ENCODE measurements at places on chromosomes 4 and X. TPM values are rescaled to one million over a fixed set of nuclear protein-coding genes. Genes with fewer than 3 reads are reported as not detected.

GRCh38 chr4:8651661-8652180 lies 59.2 kb downstream of the CPZ start:
- no peak for DNase-seq

GRCh38 chr4:46648088-46648744 lies 258.3 kb upstream of the GABRA2 start:
- peak; percentile 31 for DNase-seq

DNA sequence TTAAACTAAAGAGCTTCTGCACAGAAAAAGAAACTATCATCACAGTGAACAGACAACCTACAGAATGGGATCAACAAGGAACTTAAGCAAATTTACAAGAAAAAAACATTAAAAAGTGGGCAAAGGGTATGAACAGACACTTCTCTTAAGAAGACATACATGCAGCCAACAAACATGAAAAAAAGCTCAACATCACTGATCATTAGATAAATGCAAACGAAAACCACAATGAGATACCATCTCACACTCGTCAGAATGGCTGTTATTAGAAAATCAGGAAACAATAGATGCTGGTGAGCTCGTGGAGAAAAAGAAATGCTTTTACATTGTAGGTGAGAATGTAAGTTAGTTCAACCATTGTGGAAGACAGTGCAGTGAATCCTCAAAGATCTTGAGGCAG lies 27.8 kb downstream of the PAPSS1 start:
- no peak for DNase-seq

DNA sequence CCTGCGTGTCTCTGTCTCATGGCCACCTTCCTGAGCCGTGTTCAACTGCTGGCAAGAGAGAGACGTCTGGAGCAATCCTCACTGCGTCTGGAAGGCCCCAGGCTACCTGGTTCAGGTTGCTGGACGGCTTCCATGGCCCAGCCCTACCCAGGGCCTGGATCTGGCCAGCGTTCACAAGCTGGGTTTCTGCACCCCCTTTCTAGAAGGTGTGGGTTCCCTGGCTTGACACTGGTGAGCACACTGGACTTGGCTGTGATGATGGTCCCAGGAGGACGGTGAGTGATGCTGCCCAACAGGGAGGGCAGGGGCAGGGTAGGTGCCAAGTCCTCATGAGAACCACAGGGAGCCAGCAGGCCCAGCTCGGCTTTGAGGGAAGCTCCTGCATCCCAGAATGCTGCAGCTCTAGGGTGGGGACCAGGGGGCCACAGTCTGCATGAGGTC lies 63.4 kb downstream of the HTRA3 start:
- DNase-seq, result no peak

- peak; percentile 52 for DNase-seq
Measured at GRCh38 chr4:186587416-186588018, 32.1 kb upstream of the MTNR1A start.

DNA sequence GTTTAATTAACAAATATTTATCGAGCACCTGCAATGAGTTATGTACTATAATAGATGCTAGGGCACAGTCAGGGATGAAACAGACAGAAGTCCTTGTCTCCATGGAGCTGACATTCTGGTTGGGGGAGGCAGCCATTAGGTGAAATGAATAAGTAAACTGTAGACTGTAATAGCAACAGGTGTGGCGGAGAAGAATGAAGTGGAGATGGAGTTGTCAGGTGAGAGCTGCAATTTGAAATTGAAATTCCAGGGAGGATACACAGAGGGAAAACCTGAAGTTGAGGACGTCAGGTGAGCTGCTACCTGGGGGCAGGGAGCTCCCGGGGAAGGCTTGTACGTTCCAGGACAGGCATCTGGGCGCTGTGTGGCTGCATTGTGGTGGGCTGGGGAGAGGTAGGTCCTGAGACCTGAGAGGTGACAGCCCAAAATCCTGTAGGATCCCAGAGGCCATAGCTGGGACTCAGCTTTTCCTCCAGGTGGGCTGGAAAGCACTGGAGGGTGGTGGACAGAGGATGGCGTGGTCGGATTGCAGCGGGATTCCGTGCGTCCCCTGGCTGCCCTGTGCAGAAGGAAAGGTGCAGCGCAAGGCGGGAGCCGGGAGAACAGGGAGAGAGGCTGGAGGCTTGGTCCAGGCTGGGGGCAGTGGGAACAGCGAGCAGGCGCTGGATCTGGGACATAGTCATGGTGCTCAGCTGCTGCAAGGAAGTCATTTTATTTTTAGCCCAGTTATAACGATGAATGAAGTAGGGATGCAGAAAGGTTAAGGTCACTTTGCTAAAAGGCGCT lies 24.8 kb downstream of the CYTL1 start:
- DNase-seq, result no peak

DNA sequence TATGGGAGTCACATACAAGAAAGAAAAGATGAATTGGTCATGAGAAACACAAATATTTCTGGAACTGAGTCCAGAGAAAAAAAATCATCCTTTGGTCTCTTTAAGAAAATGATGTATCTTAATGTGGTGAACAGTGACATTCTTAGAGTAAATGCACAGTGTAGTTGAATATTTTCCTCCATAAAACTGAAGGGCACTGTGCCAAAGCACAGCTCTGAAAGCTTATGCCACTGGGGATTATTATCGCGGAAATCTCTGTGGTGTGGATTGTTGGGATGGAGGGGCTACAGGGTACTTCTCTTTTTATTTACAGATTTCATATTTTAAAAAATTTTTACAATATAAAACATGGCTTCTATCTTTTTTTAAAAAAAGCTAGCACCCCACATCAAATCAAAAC lies 908.1 kb downstream of the CCSER1 start:
- DNase-seq, result no peak

The WAS gene
- 4.0 TPM for polyA plus RNA-seq

The OPN1MW3 gene
- not detected for polyA plus RNA-seq

The AKAP14 gene
- 0.29 TPM for polyA plus RNA-seq

The COL25A1 gene
- polyA plus RNA-seq, result 18.1 TPM

The SMPX gene
- 0.19 TPM for polyA plus RNA-seq

The UGT2A2 gene
- polyA plus RNA-seq, result not detected

The HPSE gene
- polyA plus RNA-seq, result 0.95 TPM

The SLC9A6 gene
- 18.7 TPM for polyA plus RNA-seq

The RRH gene
- 1.3 TPM for polyA plus RNA-seq

The SMIM10L2A gene
- 11.7 TPM for polyA plus RNA-seq
